ENCODE measurements at places on chromosomes 7 and 10. TPM values are rescaled to one million over a fixed set of nuclear protein-coding genes. Genes with fewer than 3 reads are reported as not detected.
A peak's percentile ranks its signal among the peaks of the same experiment; 100 is the strongest.

GRCh38 chr10:69573056-69573806, at the start of gene NEUROG3:
Gene NEUROG3, minus strand, starts transcription at chr10:69573422. Its CDS starts 379 bp downstream, at chr10:69573043.
- H3K4me3 ChIP-seq: peak within 1 kb of the TSS; percentile 38
- peaks cover 98% of the 10 kb centered on the region for H3K27me3 ChIP-seq
- no peak for DNase-seq

DNA sequence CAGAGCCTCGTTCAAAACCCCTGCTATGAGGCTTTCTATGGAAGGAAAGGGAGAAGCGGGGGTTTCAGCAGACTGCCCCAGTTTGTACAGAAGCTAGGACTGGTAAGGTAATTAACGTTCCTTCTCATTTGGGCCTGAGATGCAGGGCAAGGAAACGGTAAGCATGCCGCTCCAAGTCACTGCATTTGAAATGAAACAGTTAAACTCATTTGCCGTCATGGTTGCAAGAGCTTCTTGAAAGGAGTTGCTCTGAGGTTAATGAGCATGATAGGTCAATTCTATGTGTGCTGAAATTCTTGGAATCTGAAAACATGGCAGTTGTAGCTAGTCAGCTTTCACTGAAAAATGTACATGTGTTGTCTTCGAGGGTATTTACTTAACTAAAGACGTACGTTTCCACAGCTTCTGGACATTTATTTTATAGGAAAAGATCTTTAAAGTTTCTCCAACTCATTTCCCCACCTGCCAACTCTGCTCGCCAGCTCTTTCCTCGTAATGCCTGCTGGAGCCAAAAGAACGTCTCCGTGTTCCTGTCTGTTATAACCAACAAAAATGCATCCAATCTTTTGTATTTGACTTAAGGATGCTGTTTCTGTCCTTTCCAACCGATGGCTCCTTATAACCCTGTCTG, 73.3 kb downstream of the ADAM12 start:
- no peaks in the 10 kb centered on the region for H3K4me1 ChIP-seq
- H3K27ac ChIP-seq: no peak overlapping the region
- H3K4me3 ChIP-seq: no peak overlapping the region
- no peaks in the 10 kb centered on the region for H3K27me3 ChIP-seq
- no peaks in the 10 kb centered on the region for H3K36me3 ChIP-seq

DNA sequence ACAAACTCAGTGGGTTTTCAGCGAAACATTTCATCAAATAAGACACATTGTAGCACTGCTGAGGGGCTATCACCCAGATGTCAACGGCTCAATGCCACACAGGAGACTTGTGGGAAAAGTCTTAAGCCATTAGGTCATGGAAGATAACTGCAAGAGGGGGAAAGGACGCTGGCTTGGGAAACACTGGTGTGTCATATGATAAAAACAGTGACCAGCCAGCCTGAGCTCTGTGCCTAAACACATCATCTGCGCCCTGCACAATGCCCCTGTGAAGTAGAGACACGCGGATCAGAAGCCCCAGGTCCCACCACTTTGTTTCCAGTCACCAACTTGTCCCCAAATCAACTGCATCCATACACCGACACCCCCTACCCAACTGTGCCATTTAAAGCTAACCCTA, 116.7 kb downstream of the TNS3 start:
- DNase-seq: no peak
- H3K4me3 ChIP-seq: no peak overlapping the region
- peaks cover 33% of the 10 kb centered on the region for H3K4me1 ChIP-seq
- H3K36me3 ChIP-seq: no peaks in the 10 kb centered on the region

- H3K36me3 ChIP-seq: no peaks in the 10 kb centered on the region
- peaks cover 18% of the 10 kb centered on the region for H3K4me1 ChIP-seq
- peak overlapping the region; percentile 29 for H3K4me3 ChIP-seq
- DNase-seq: no peak
- no peak overlapping the region for H3K27ac ChIP-seq
- H3K27me3 ChIP-seq: peaks cover 95% of the 10 kb centered on the region
Observed at GRCh38 chr7:19106241-19107080, 11.0 kb downstream of the TWIST1 start.

- no peak overlapping the region for H3K4me3 ChIP-seq
- no peak for DNase-seq
- no peak overlapping the region for H3K27ac ChIP-seq
- H3K4me1 ChIP-seq: no peaks in the 10 kb centered on the region
- no peaks in the 10 kb centered on the region for H3K36me3 ChIP-seq
Observed at GRCh38 chr10:127486355-127486754, 62.8 kb upstream of the NPS start.

DNA sequence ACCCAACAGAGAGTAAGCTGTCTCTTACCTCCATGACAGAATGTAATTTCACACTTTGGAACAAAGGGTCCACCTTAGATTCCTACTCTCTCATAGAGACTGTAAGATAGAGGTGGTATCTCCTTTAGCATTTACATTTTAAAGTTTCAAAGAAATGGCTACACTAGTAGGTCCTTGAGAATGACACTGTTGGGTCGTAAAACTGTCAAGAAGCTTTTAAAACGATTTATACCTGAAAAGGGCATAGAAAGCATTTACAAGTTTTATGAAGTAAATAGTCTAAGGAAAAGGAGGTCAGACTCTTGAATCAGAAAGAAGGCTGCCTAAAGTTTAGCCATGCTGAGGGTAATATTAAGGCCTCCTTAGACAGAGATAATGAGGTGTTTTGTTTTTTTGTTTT, 1212.4 kb upstream of the PHF14 start:
- no peaks in the 10 kb centered on the region for H3K27me3 ChIP-seq
- no peak overlapping the region for H3K4me3 ChIP-seq
- H3K36me3 ChIP-seq: no peaks in the 10 kb centered on the region
- no peak overlapping the region for H3K27ac ChIP-seq
- no peak for DNase-seq

DNA sequence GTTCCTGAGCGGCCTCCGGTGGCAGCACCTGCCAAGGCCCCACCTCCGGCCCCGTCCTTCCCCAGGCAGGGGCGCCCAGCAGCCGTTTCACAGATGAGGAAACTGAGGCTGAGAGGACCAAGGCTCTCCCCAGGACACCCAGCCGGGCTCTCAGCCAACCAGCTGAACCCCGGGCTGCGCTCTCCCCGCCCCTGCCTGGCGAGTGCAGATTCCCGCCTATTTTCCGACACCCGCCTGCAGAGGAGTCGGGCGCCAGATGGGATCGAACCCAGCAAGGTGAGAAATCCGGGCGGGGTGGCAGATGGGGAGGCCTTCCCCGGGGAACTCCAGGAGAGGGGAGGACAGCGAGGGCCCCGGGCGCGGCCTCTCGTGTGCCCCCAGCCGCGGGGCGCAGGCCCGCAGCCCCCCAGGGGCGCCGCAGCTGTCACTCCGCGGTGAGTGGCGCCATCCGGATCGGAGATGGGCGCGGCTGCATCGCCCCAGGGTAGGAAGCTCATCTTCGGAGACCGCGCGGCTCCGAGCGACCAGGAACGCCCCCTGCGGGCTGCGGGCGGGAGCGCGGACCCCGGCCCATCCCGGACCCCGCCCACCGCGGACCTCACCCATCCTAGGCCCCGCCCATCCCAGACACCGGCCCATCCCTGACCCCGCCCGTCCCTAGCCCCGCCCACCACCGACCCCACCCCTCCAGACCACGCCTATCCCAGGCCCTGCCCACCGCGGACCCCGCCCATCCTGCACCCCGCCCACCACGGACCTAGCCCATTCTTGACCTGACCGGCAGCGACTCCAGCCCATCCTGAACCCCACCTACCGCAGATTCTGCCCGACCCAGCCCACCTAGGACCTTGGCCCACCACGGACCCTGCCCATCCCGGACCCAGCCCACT, 90.3 kb downstream of the MICALL2 start:
- no peak for DNase-seq
- no peak overlapping the region for H3K27ac ChIP-seq
- H3K27me3 ChIP-seq: peaks cover 69% of the 10 kb centered on the region
- H3K4me1 ChIP-seq: peaks cover 7% of the 10 kb centered on the region
- H3K36me3 ChIP-seq: no peaks in the 10 kb centered on the region

- no peaks in the 10 kb centered on the region for H3K36me3 ChIP-seq
- H3K4me3 ChIP-seq: peak overlapping the region; percentile 61
- H3K27me3 ChIP-seq: no peaks in the 10 kb centered on the region
- peak overlapping the region; percentile 71 for H3K27ac ChIP-seq
- H3K4me1 ChIP-seq: peaks cover 17% of the 10 kb centered on the region
Observed at GRCh38 chr7:149422914-149423301, 38.0 kb downstream of the ZNF777 start.

DNA sequence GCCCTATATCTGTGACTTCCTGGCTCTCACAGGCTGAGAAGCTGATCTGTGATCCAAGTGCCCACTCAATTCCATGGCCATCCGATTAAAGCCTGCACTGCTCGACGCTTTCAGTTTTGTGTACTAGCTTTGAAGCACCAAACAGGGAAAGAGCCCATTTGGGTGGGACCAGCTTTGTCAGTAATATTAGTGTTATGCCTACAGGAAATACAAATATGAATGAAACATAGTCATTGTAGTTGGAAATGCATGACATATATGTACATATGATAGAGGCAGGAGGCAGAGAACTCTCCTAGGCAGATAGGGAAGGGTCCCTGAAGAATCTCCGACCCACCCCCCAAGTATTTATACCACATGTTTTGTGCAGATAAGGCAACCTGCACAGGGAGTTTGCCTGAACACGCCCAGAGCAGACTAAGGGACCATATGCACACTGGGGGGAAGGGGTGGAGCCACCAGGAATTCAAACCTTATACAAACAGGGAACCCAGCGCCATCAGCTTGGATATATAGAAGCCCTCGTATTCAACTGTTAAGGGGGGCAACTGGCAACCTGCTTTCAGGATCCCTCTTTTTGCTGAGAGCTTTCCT, 653.2 kb downstream of the PARD3 start:
- H3K27me3 ChIP-seq: no peaks in the 10 kb centered on the region
- H3K27ac ChIP-seq: no peak overlapping the region
- DNase-seq: no peak
- H3K36me3 ChIP-seq: no peaks in the 10 kb centered on the region
- H3K4me1 ChIP-seq: no peaks in the 10 kb centered on the region
- H3K4me3 ChIP-seq: no peak overlapping the region

DNA sequence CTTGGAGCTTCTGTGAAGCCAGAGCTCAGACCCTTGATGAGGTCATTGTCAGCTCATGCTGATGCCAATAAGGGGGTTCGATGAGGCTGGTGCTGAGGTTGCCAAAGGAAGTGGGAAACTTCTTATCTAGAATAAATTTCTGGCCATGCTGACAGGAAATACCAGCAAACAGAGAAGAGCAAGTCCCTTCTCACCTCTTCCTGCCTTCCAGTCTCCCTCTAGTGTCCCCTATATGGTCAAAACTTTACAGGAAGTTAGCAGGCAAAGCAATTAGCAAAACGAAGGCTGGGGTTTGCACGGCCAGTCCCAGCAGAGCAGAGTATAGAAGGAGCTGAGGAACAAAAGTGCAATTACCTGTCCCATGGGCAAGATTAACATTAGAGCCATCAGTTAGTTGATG, 15.1 kb upstream of the NEUROG3 start:
- H3K27ac ChIP-seq: no peak overlapping the region
- no peak for DNase-seq
- no peaks in the 10 kb centered on the region for H3K36me3 ChIP-seq
- H3K4me1 ChIP-seq: no peaks in the 10 kb centered on the region
- H3K4me3 ChIP-seq: no peak overlapping the region
- H3K27me3 ChIP-seq: no peaks in the 10 kb centered on the region

DNA sequence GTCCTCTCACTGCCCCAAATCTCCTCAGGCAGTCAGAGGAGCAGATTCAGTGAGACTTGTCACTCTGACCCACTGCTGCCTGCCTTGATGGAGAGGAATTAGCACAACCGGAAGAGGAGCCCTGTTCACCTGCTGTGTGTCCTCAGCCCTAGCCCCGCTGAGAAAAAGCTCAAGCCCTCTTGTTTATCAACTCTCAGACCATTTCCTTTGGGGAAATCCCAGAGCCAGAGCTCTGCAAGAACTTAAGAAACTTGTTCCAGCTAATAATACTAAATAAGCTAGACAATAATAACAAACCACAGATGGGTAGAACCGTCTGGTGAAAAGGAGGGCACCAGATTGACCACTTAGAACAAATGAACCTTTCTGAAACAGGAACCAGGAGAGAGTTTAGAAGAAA, 37.7 kb upstream of the ITGB1 start:
- H3K27me3 ChIP-seq: no peaks in the 10 kb centered on the region
- no peak for DNase-seq
- H3K4me1 ChIP-seq: peaks cover 7% of the 10 kb centered on the region
- no peaks in the 10 kb centered on the region for H3K36me3 ChIP-seq

- no peak for DNase-seq
- no peaks in the 10 kb centered on the region for H3K36me3 ChIP-seq
- no peak overlapping the region for H3K27ac ChIP-seq
- no peaks in the 10 kb centered on the region for H3K27me3 ChIP-seq
- H3K4me3 ChIP-seq: no peak overlapping the region
Observed at GRCh38 chr7:15972862-15973275, 286.4 kb upstream of the MEOX2 start.

- H3K4me3 ChIP-seq: no peak overlapping the region
- H3K4me1 ChIP-seq: no peaks in the 10 kb centered on the region
- no peak overlapping the region for H3K27ac ChIP-seq
- no peaks in the 10 kb centered on the region for H3K36me3 ChIP-seq
- DNase-seq: no peak
Observed at GRCh38 chr7:46202379-46202778, 281.3 kb upstream of the IGFBP3 start.

DNA sequence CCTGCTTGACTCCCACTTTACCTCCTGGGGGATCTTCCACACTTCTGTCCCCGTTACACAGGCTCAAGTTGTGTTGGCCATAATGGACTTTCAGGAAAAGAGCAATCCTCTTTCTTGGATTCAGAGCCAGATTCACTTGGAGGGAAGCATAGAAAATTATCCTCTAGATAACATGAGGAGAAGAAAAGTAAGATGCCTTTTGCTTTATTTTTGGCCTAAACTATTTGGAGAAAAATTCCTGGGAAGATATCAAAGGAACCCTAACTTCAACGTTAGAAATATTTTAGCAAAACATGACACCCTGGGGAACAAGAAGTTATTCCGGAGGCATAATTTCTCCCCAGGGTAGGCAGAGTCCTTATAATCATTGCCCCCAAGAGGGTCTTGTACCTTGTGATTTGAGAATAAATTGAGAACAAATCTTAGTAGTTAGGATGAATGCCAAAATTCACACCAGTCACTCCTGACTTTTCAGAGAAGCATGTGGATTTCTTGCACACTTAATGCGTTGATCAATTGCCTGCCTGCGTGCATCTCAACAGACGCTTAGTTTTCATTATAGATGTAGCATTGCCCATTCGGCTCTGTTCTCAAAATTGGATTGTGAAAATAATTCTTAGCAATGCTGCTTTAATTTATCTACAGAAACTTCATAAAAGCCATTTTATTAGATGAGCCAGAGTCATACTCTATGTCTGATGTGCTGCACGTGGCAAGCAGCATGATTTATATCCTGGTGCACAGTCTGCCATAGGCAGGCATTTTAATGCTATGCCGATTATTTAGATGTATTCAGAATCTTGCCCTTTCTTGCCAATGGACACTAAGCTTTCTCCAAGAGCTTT, 224.4 kb downstream of the C7orf25 start:
- no peak overlapping the region for H3K4me3 ChIP-seq
- no peaks in the 10 kb centered on the region for H3K27me3 ChIP-seq
- H3K36me3 ChIP-seq: no peaks in the 10 kb centered on the region
- no peaks in the 10 kb centered on the region for H3K4me1 ChIP-seq
- H3K27ac ChIP-seq: no peak overlapping the region
- no peak for DNase-seq

GRCh38 chr10:123766761-123767160, 100.6 kb downstream of the GPR26 start:
- DNase-seq: no peak
- peaks cover 13% of the 10 kb centered on the region for H3K27me3 ChIP-seq
- no peak overlapping the region for H3K27ac ChIP-seq
- H3K36me3 ChIP-seq: no peaks in the 10 kb centered on the region

The H2BK1 gene
- not detected for total RNA-seq

The GJD4 gene
- not detected for total RNA-seq

The MSS51 gene
- 2.7 TPM for total RNA-seq

The HMX2 gene
- total RNA-seq: not detected

Data from lower lobe of right lung (tissue), 2 donors.